ENCODE measurements at places on chromosomes 16 and 17.

- no peak for DNase-seq
Measured at GRCh38 chr17:45380991-45381390, 51.7 kb downstream of the ARHGAP27 start.

GRCh38 chr16:35908942-35909341 lies 2449.5 kb downstream of the TP53TG3F start:
- no peak for DNase-seq

DNA sequence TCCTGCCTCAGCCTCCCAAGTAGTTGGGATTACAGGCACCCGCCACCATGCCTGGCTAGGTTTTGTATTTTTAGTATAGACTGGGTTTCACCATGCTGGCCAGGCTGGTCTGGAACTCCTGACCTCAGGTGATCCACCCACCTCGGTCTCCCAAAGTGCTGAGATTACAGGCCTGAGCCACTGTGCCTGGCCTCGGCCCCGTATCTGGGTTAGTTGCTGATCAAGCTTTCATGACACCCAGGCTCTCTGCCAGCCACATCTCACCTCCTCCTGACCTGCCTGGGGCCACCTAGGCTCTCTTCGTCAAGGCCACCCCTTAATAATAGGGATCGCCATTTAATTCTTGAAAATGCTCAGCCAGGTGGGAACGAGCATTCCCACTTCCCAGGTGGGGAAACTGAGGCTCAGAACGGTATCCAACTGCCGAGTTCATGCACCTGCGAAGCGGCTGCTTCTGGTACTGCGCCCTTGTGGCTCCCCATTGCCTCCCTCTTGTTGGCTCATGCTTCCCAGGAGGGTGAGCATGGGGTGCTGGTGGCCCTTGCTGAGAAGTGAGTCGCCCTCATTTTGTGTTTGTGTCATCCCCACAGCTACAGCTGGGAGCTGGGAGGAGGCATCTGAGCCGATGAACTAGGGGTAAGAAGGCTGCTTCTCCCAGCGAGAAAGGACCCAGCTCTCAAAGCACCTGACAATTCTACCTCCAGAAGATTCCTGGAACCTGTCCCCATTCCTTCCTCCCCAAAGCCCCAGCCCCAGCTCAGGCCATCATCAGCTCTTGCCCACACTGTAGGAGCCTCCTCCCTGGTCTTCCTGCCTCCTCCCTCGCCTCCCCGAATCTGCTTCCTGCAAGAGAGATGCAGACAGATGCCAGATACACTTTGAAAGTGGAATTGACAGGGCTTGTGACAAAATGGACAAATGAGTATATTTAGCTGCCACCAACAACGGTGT lies 17.3 kb upstream of the SNN start:
- DNase-seq, result no peak

DNA sequence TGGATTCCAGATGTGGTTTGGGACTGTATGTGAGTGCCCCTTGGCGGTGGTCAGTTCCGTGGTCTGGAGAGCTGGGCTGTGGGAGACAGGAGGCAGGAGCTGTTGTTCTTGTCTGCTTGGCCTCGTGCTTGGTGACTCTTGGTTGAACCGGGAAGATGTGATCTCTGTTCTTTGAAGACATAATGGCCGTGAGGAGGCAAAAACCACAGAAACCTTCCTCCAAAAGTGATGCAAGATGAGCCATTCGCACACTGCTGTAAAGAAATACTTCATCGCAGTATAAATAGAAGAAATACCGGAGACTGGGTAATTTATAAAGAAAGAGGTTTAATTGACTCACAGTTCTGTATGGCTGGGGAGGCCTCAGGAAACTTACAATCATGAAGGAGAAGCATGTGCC lies 128.8 kb downstream of the RAP1GAP2 start:
- DNase-seq, result no peak

DNA sequence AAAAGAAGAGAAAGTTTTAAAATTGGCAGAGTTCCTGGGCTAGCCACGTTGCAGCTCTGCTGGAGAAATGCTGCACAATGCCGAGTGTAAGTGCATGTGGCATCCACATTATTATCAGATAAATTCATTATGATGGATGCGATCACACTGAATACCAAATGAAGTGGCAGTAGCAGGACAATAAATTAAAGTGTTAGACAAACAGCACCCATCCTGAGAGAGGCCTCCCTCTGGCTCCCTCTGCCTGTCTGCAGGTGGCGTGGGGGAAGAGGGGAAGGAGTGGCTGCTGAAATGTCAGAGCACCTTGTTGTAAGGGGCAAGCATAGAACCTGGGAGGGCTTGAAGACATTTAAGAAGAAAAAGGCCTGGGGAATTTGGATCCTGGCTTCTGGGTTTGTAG lies 324.1 kb downstream of the HAPSTR1 start:
- DNase-seq, result no peak

DNA sequence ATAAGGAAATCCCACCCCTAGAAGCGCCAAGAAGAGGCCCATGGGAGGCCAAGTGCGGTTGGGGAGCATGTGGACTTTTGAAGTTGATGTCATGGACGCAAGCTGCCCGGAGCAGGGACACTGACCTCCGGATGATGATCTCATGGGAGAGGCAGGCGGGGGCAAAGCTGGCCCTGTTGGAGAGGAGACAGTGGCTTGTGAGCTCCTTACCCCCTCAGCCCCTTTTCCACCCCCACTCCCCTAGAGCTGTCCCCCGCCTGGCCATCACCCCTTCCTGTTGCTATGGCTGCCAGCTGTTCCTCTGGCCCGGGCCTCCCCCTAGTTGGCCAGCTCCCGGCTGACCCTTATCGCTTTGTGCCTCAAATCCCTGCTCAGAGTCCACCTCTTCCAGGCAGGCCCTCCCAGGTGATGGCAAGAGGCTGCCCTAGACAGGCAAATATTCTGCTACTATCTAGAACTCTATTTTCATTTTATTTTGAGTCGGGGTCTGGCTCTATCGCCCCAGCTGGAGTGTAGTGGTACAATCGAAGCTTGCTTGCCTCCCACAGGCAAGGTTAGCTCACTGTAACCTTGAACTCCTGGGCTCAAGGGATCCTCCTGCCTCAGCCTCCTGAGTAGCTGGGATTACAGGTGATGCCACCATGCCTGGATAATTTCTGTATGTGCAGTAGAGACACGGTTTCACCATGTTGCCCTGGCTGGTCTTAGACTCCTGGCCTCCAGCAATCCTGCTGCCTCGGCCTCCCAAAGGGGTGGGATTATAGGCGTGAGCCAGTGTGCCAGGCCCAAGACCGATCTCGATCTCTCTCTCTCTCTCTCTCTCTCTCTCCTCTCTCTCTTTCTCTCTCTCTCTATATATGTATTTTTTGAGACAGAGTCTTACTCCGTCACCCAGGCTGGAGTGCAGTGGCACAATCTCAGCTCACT lies 6.6 kb downstream of the NOTUM start:
- DNase-seq, result no peak

- DNase-seq, result no peak
Measured at GRCh38 chr16:23188911-23189310, 6.4 kb downstream of the SCNN1G start.

- DNase-seq, result no peak
Measured at GRCh38 chr17:53499277-53499676, 323.4 kb upstream of the KIF2B start.

All from stimulated activated CD8-positive, alpha-beta memory T cell treated with anti-CD3 and anti-CD28 coated beads, Interleukin-15, amount 100 ng/mL, for 4 hours (primary cell).